A549 treated with GW870086 at 1 μM for 4 hours (cell line): ENCODE measurements at places on chromosomes 11 and 22. TPM values are rescaled to one million over a fixed set of nuclear protein-coding genes. Genes with fewer than 3 reads are reported as not detected.

Gene WNT7B
- 63.4 to 88.8 TPM (median 78.6 TPM) in 5 replicates for total RNA-seq

Gene APOBEC3C
- 24.6 to 29.2 TPM (median 27.5 TPM) in 5 replicates for total RNA-seq

Gene SPCS2
- 232 to 294 TPM (median 239 TPM) in 5 replicates for total RNA-seq

Gene NRGN
- 6.1 to 11.4 TPM (median 9.6 TPM) in 5 replicates for total RNA-seq

Gene SLC22A9
- not detected in 5 replicates for total RNA-seq
